ENCODE measurements at places on chromosomes 3 and 15.

DNA sequence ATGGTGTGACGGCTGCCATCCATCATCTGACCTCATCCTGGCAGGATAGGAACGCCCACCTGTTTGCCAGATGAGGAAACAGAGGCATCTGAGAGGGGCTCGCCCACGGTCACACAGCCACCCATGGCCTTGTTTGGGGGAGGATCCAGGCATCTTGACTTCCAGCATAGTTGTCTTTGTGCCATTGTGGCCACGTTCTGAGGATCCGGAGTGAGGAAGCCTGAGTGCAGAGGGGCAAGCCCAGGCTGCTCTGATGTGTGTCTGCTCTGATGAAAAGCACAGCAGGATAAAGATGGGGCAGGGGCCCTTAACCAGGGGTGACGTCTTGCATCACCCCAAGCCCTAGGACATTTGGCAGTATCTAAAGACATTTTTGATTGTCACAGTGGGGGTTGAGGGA is 58.7 kb downstream of the FGD5 start:
- no peak for DNase-seq

DNA sequence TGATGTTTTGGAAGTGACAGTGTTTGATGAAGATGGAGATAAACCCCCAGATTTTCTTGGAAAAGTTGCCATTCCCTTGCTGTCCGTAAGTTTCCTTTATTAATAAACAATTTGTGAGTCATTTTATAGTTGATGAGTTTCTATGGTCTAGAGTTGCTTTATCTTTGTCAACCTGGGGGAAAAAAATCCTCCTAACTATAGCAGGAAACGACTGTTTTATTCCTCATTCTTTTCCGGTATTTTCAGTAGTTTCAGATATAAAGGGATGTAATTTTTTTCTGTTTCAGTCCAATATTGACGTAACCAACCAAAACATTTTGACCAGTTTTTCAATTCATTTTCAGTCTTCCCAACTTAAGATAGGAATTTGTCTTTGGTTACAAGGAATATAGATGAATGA is 154.1 kb downstream of the MCTP2 start:
- DNase-seq, result no peak

DNA sequence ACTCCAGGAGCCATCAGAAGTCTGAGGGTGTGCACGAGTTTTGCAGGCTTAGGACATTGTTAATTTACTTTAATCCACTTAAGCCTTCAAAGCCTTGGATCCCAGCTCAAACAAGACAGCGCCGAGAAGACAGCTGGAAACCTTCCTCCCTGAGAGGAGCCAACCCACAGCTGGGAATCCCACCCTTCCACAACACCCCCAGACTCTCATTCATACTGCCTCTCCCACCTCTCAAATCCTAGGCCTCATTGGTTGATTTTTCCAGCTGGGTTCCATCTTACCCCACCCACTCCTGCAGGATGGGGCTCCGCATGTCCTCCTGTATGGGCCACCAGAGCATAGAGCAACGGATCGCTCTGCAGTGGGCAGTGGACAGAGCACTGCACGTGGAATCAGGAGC is 80.4 kb downstream of the SEMA5B start:
- DNase-seq, result no peak

GRCh38 chr3:44939581-44940036 is 36.4 kb downstream of the ZDHHC3 start:
- no peak for DNase-seq

DNA sequence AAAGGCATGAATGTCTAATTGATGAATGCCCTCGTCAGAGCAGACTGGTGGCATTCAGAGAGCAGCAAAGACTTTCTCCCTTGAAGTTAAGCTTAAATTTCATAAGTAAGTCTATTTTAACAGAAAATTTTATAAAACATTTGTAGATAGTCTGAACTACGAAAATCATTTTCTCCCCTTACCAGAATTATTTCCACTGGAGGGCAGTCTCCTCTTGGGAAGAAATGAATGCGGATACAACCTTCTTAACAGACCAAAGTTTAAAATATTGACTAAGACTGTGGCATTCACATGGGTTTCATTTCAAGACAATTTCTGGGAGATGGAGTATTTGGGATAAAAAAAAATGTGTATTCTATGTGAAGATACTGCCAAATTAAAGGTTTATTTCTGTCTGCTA is 669.0 kb downstream of the FHIT start:
- DNase-seq, result no peak

DNA sequence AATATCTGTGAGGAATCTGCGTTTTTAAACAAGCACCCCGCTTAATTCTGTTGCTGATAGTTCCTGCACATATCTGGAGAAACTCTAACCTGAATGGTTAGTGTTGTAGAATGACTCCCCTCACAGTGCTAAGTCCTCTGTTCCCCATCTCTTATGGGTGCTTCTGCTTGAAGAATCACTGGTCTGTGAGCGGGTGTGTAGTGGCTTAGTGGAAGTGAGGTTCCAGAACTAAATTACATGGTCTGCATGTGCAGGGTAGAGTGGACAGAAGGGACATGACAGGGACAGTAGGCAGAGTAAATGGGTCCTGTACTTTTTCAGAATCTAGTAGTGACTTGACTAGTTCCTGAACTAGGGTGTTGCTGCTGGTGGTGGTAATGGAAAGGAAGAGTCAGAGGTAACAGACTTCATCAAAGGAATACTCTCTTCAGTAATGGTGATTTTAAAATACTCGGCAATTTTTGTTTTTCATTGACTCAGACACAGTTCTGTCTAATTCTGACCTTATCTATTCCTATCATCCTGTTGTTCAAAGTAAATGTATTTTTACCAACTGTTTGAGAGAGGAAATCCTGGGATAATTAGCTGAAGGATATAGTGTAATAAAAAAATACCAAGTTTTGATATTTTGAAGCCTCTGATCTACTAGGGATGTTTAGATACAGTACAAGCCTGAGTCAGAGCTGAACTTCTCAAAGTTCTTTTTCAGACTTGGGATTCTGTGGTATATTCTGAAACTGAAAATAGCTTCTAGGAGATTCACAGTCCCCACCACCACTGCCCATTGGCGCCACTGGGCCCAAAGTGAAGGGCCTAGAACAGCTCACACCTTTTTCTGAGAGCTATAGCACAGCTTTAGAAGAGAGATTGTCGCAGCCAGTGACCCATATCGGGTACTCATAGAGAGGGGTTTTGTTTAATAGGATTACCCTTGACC is 55.5 kb downstream of the FNDC3B start:
- DNase-seq, result no peak

GRCh38 chr3:188941103-188941502 is 230.7 kb upstream of the TPRG1 start:
- no peak for DNase-seq

GRCh38 chr3:129483870-129484269 is 43.8 kb downstream of the IFT122 start:
- DNase-seq, result no peak

DNA sequence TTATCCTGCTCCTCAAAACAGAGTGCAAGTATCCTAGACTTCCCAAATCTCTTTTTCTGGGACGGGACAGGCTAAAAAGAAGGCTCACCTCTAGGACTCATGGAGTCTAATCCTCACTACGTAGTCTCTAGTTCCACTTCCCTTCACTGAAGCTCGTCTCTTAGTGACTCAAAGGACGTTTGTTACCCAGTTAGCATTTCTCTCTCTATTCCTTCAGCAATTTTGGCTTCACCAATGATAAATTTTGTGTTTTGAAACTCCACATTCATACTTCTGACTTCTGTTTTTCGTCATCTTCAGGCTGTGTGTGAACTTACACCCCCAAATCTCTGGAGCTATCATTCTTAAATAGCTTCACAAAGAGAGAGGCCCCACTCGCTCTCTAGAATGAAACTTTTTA is 627.1 kb downstream of the NAALADL2 start:
- no peak for DNase-seq

GRCh38 chr3:143525408-143525807 is 322.9 kb downstream of the SLC9A9 start:
- no peak for DNase-seq

DNA sequence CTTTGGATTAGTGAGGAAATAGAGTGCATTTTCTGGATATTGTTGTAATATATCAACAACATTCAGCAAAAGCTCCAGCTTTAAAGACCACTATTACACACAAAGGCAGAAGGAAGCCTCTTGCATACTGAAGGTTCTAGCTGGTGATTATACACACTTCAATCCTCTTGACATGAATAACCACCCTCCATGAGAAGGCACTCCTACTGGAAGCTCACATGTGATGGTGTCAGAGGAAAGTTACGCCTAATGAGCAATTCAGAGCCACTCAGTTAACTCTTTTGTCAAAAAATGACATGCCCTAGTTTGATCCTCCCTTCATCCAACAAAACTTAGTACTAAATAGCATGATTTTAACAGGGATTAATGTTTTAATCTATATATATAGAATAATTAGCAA is 124.6 kb upstream of the LYSMD4 start:
- DNase-seq, result no peak

DNA sequence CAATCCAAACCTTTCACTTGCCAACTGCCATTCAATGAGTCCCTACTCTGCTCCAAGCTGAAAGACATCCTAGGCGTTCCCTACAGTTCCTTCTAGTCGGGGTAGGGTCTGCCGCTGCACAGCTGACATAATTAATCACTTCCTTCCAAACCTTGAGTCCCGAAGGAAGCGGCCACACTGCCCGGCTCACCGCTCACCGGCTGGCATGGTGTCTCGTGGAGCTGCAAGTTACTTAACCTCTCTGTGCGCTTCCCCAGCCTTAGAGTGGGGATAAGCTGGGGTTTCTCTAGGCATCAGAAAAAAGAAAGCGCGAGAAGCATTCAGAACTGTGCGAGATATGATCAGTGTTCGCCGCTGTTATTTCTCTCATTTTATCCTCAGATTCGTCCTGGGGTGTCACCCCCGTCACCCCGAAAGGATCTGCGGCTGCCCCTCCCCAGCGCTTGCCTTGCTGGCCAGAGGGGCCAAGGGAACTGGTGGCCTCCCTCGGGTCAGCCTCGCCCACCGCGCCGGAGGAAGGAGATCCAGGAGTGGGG is 748 bp downstream of the MRPS25 start:
- no peak for DNase-seq

GRCh38 chr3:126816986-126817777 is 113.1 kb downstream of the CHCHD6 start:
- DNase-seq, result no peak

GRCh38 chr3:161156936-161157335 is 51.8 kb upstream of the B3GALNT1 start:
- no peak for DNase-seq

DNA sequence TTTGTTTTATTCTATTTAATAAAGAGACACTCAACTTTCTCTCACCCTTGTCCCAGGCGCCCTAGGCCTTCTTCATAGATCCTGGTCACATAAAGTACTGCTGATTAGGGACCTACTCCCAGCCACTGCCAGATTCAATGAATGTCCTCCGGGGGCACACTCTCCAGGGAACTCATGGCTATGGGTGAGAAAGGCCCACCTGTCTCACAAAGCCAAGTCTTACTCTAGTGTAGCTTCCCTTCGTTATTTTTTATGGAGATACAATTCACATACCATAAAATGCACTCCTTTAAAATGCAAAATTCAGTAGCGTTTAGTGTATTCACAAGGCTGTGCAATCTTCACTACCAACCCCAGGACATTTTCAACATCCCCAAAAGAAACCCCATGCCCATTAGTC is 87.8 kb downstream of the ADCY5 start:
- no peak for DNase-seq

- no peak for DNase-seq
Measured at GRCh38 chr3:28544236-28544635, 195.6 kb upstream of the AZI2 start.

DNA sequence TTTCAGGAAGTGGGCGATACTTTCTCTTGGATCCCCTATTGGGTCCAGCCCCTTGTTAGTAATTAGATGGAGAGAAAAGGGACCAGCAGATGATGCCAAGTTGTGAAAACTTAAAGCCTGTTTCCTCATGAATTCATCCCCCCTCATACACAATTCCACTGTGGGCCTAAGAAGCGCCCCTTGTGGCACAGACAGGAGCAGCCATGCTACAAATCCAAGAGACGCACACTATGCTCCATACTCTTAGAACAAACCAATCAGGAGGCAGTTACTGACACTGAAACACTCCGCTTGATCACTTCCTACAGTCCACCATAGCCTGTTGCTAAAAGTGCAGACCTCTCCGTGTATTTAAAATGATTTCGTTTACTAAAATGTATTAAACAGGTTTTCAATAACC is 111.3 kb upstream of the ARRDC4 start:
- DNase-seq, result no peak

- DNase-seq, result peak; percentile 8
Measured at GRCh38 chr15:28889346-28889745, 3.6 kb downstream of the APBA2 start.

- DNase-seq, result no peak
Measured at GRCh38 chr3:72463083-72463482, 385.2 kb downstream of the SHQ1 start.

DNA sequence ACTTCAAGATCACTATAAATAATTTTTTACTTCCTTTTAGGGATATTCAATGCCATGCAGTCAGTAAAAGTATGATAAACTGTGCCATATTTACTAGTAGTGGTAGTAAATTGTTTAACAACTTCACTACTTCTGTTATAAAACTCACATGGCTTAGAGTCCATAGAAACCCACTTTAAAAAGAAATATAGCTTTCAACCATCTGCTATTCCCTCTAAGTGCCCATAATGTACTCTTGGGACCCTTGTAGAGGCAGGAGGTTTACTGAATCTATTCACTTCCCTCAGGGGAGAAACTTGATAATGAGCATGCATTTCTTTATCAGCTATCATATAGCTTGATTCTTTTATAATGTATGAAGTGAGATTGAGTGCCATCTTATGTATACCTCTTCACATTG is 1448.4 kb upstream of the ALCAM start:
- no peak for DNase-seq

Data from activated naive CD4-positive, alpha-beta T cell (primary cell).